ENCODE measurements at places on chromosomes 3 and 15.

- DNase-seq = no peak
These were observed 533 bp downstream of the ZNF445 start for GRCh38 chr3:44476963-44477311.

GRCh38 chr3:54703923-54704322 is 223.9 kb downstream of the LRTM1 start:
- no peak for DNase-seq

DNA sequence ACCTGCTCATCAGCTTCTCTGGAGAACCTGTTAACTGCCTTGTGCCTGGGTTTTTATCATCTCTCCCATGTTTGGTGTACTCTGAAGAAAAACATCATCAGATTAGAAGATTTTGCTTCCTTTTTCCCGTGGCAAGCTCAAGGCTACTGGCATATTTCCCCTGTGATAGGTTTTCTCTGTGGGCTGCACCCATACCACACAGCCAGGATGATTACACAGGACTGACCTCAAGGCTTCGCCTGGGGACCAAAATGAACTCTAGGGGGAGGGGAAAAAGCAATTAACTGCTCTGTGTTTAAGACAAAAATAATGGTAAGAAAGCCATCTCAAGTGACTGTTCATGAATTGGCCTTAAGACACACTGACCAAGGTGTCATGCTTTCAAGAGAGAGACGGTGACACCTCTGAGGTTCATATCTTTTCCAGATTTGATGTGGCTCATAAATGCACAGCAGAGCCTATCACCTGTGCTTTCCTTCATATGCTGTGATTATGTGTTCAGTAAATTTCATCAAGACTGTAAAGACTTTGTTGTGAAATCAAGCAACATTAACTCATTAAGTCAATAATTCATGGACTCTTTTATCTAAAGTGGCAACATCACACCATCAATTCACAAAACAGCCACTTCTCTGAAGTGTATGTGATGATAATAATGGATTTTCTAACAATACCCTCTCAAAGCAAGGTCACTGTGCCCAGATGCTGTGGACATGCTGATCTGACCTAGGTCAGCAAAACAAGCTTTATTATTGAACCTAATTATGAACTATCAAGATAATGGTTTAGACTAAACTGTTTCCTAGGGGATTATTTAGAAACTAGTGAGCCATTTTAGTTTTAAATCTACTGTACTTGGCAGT is 427.9 kb downstream of the WDR72 start:
- no peak for DNase-seq

DNA sequence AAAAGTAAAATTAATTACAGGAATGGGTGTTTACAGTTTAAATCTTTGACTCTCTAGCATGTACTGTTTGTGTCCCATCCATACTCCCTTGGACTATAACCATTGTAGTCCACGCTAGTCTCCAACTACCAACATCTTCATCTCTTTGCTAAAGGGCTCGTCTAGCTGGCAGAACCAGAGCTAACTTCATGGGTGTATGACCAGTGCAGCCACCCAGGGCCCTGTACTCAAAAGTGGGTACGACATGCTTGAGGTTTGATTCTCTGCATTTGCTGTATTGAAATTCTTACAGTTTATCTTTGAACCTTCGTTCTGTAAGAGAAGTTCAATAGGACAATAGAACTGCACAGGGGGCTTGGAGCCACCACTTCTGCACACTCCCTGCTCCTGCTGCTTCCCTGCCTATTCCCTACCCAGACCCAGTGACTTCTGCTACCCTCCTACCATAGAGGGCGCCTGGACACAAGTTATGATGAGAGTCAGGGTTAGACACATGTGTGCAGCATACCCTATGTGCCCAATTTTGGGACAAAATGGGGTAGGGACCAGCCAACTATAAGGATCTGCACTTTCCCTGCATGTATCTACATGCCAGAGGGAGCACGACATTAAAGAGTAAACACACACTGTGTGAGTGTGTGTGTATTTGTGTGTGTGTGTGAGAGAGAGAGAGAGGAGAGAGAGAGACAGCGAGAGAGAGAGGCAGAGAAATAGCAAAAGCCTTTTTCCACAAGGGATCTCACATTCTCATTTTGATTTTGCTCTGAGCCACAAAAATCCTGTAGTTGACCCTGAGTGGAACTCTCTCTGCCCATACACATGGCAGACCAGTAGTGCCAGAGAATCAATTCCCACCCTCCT is 59.0 kb upstream of the NECTIN3 start:
- no peak for DNase-seq

DNA sequence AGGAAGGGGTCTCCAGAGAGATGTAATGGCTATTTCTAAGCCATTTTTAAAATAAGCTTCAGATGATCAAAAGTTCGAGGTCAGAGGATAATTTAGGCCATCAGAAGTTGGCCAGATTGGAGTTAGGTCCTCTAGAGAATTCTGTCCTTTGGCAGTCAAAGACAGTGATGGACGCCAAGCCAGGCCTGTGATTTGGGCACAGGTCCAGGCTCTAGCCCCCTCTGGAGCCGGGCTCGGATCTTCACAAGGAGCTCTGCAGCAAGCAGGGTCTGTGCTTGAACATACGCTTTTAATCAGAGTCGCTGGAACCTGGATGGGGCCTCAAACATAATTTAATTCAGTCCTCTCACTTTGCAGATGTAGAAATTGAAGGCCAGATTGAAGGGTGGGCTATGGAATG is 151.4 kb upstream of the BCL6 start:
- no peak for DNase-seq

DNA sequence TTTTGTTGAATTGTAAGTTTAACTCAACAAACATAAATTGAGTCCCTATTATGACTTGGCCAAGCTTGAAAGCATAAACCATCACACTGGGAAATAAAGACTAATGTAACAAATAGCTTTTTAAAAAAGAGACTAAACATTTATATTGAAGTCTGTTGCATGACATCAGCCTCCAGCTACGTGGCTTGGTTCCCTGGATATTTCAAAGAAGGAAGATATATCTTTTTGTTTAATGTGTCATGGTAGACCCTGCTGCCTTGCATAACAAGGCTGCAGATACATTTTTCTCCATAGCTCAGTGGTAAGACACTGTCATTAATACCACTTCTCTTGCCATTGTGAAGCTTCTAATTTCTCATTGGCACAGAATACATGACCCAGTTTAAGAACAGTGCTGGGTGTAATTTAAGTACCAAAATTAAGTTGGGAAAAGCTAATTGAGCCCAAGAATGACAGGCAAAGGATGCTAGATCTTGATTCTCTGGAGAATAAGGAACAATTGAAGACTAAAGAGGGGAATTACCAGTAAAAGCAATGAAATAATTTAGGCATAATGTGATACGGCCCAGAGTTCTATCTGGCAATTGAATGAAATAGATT is 14.0 kb downstream of the RCN2 start:
- DNase-seq = no peak

GRCh38 chr3:69941037-69941436 is 58.5 kb upstream of the SAMMSON start:
- no peak for DNase-seq

GRCh38 chr3:162141272-162141791 is 644.7 kb downstream of the OTOL1 start:
- no peak for DNase-seq

DNA sequence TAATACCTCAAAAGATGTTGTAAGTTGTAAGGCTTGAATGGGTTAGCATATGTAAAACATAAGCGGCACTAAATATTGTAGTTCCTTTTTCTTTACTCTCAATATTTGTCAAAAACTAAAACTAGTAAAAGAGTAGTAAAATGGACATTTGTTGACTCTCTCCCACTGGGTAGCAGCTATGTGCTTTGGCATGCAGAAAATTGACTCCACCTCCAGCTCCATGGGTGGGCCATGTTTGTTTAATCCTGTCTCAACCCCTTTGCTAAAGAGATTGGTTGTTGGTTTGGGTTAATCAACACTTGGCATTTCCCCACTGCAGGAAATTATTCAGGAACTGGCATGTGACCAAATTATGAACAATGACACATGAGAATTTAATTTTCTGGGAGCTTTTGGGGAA is 114.8 kb downstream of the EOMES start:
- no peak for DNase-seq

GRCh38 chr15:58444658-58445332 is 13.0 kb downstream of the LIPC start:
- no peak for DNase-seq

DNA sequence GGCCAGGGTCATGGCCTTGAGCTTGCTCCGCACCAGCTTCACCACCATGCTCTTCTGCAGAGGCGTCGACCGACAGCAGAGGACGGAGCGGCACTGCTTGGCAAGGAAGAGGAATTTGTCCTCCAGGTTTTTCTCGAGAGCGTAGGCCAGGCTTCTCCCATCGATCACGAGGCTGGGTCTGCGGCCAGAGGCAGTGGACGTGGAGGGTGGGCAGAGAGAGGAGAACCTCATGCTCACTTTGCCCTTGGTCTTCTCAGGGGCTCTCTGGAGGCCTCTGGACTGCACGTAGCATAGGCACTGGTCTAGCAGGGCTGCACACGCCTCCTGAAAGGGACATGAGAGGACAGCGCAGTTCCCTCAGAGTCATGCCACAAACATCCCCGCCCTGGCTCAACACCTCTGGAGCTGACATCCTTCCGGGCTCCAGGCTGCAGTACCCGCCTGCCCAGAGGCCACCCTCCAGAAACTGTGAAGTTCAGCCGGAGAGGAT is 168.3 kb downstream of the ATP10A start:
- DNase-seq = no peak

DNA sequence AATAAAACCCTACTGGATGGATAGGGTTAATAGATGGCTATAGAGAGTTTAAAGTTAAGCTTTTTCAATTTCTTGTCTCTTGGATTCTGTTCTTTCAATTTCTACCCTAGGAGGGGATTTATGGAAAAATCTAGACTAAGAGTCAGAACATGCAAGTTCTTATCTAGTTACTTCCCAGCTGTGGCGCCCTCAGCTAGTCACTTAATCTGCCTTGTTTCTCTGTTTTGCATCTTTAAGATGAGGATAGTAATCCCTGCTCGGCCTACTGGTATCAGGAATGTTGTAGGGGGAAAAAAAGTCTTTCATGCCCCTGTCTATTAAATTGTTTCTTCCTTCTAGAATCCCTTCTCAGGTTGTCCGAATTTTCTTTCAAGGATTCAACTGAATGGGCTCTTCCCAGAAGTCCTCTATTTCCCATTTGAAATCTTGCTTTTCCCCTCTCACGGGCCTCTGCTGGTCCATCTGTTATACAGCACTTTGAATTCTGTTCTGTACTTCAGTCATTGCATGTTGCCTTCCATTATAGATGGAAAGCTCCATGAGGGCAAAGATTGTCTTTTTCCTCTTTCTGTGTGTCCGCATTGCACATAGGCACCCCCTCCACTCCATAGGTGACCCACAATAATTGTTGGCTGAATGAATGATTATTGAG is 4.4 kb downstream of the KCTD6 start:
- no peak for DNase-seq

- DNase-seq = peak; percentile 34
These were observed 104.8 kb downstream of the FBLN2 start for GRCh38 chr3:13653631-13654279.

DNA sequence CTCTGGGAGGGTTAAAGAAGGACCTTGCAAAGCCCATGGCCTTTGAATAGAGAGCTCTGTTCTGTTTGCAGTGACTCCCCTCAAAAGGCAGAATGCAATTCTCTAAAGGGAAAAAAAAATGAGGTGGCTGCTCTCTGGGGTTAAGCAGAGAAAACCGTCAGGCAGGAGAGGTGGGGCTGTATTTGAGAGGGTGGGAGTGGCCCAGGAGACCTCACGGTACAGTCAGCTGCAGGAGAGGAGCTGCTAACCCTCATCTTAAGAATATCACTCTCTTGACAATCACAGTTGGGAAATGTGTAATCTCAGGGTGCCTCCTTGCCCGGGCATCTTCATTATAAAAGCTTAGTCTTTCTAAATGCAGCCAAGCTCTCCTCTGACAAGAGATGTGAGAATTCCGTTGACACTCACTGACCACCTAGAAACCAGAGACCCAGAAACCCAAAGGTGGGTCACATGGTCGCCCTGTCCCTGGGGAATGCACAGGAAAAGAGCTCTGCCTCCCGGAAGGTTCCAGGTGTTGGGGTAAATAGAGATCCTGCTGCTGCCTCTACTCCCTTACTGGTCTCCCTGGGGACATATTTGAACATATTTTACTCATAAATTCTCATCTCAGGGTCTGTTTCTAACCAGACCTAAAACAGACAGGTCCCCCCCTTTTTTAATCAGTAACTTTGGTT is 159.1 kb upstream of the CTDSPL start:
- no peak for DNase-seq

GRCh38 chr3:132504375-132504933 is 87.2 kb downstream of the DNAJC13 start:
- DNase-seq = no peak

GRCh38 chr15:96334017-96334704 is 3.7 kb downstream of the NR2F2 start:
- no peak for DNase-seq

DNA sequence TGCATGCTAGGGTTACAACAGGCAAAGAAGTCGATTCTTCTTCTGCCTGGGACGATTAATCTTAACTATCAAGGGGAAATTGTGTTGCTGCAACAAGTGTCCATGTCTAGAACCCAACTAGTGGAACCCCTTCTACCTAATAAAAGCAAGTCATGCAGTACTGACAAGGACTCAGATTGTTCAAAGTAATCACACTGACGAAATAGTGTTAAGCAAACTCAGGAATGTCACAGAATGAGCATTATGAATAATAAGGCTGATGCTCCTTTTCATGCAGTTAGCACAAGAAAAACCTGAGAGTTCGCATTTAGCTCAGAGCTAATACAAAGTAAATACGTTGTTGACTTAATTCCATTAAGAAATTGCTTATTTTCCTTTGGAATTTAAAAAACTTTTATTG is 47.5 kb upstream of the TRIM42 start:
- DNase-seq = no peak

- no peak for DNase-seq
These were observed 23.8 kb downstream of the LRRC2 start for GRCh38 chr3:46542344-46542743.

DNA sequence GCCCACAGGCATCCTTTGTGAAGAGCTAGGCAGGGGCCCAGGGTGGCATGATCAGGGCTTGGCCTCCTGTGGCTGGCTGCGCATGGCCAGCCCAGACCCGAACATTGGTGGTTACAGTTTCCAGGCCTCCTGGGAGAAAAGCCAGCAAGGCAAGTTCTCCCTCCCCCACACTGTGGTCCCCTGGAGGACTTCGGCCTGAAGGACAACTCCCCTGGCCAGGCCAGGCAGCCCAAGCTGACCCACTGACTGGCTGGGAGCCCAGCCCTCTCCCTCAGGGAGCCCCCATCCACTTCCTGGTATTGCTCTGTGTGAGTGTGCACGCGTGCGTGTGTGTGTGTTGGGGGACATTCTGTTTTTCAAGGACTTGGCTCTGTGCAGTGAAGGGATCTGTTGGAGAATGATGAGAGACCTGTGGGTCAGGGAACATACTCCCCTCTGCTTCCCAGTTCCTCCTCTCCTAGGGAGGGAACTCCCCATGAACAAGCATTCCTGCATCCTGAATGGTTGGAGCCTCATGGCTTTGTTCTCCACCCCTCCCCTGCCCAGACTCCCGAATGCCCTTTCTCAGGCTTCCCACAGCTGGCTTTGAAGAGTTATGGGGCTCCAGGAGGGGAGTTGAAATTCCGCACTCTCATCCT is 29.5 kb downstream of the CORO2B start:
- DNase-seq = no peak

DNA sequence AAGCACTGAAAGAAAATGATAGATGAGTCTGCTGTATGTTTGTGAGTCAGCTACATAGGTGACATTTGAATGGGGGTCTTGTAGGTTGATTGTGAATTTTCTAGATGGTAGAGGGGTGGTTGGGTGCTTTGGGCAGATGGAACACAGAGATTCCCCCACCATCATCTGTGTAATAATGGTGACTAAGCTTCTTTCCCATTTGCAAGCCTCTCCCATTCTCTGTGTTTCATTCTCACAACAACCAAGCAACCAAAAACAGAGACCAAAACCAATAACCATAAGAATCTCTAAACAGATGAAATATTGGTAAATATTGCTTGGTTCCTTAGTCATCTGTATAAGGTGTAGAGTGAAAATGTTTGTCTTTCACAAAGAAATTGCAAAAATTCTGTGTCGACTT is 17.8 kb upstream of the UTS2B start:
- no peak for DNase-seq

All from CD4-positive, alpha-beta T cell treated with Interleukin-6 for 4 hours (primary cell).